Hair follicular keratinocyte (primary cell): ENCODE measurements at places on chromosomes 11 and 22. TPM values are rescaled to one million over a fixed set of nuclear protein-coding genes. Genes with fewer than 3 reads are reported as not detected.

Gene SNX32
- 0.23 TPM in 1 of 2 replicates, not detected in the other for total RNA-seq

Gene GAS2
- total RNA-seq, result 2.2 and 4.8 TPM in 2 replicates

Gene APOBEC3G
- 8.4 and 20.9 TPM in 2 replicates for total RNA-seq

Gene AIFM3
- 3.3 and 4.0 TPM in 2 replicates for total RNA-seq

Gene PDGFD
- total RNA-seq, result 0.15 TPM in 1 of 2 replicates, not detected in the other

Gene FAT3
- under 0.01 TPM in 1 of 2 replicates, not detected in the other for total RNA-seq

Gene ARHGAP20
- not detected in 2 replicates for total RNA-seq

Gene BTBD10
- 49.7 and 52.0 TPM in 2 replicates for total RNA-seq

Gene INS
- total RNA-seq, result not detected in 2 replicates

Gene DYNC2H1
- 13.9 and 21.9 TPM in 2 replicates for total RNA-seq

Gene RIMBP3C
- total RNA-seq, result not detected in 2 replicates

Gene OR51E2
- total RNA-seq, result not detected in 2 replicates

Gene NAALADL1
- total RNA-seq, result 13.0 and 32.8 TPM in 2 replicates

Gene TRIM22
- 18.9 and 41.5 TPM in 2 replicates for total RNA-seq

Gene ALKBH8
- 4.0 and 6.6 TPM in 2 replicates for total RNA-seq

Gene DDTL
- 1.5 and 2.9 TPM in 2 replicates for total RNA-seq

Gene CD3G
- not detected in 2 replicates for total RNA-seq

Gene MMP13
- total RNA-seq, result 0.16 TPM in 1 of 2 replicates, not detected in the other

Gene KDM4D
- total RNA-seq, result 1.2 and 2.1 TPM in 2 replicates

Gene OR6M1
- total RNA-seq, result not detected in 2 replicates

Gene CARNS1
- 0.30 TPM in 1 of 2 replicates, not detected in the other for total RNA-seq

Gene SPON1
- total RNA-seq, result 0.04 TPM in 1 of 2 replicates, not detected in the other

Gene EXPH5
- 5.4 TPM in 2 replicates for total RNA-seq

Gene TSPAN32
- total RNA-seq, result not detected in 2 replicates

Gene TMPRSS5
- total RNA-seq, result not detected in 2 replicates

Gene KRTAP5-11
- total RNA-seq, result not detected in 2 replicates

Gene TMPRSS6
- not detected in 2 replicates for total RNA-seq

Gene YPEL1
- 0.08 TPM in 1 of 2 replicates, not detected in the other for total RNA-seq

Gene CCDC116
- total RNA-seq, result not detected in 2 replicates

Gene PDE2A
- 1.5 and 3.9 TPM in 2 replicates for total RNA-seq

Gene FZD4
- 0.76 and 0.78 TPM in 2 replicates for total RNA-seq

Gene SLC43A3
- total RNA-seq, result 16.5 and 93.8 TPM in 2 replicates

Gene RFPL3
- total RNA-seq, result not detected in 2 replicates

Gene SCGB1A1
- total RNA-seq, result not detected in 2 replicates

Gene LRRC74B
- total RNA-seq, result not detected in 2 replicates

Gene OR52B4
- total RNA-seq, result not detected in 2 replicates

Gene MS4A15
- not detected in 2 replicates for total RNA-seq

Gene OR4D5
- total RNA-seq, result not detected in 2 replicates

Gene AQP11
- 0.11 TPM in 1 of 2 replicates, not detected in the other for total RNA-seq

Gene MMP8
- total RNA-seq, result 0.11 TPM in 1 of 2 replicates, not detected in the other

Gene ZP1
- not detected in 2 replicates for total RNA-seq

Gene CD6
- 0.86 TPM in 1 of 2 replicates, not detected in the other for total RNA-seq

Gene NDUFS8
- total RNA-seq, result 235 and 242 TPM in 2 replicates

Gene SPDYC
- not detected in 2 replicates for total RNA-seq

Gene DNAJB7
- not detected in 2 replicates for total RNA-seq

Gene MMP12
- total RNA-seq, result not detected in 2 replicates

Gene PIM3
- 30.4 and 31.6 TPM in 2 replicates for total RNA-seq

Gene BIK
- total RNA-seq, result 9.4 and 9.9 TPM in 2 replicates

Gene KRTAP5-1
- not detected in 2 replicates for total RNA-seq

Gene CASP5
- not detected in 2 replicates for total RNA-seq

Gene ZDHHC13
- 18.6 and 19.7 TPM in 2 replicates for total RNA-seq

Gene CSNK2A3
- 0.47 and 0.49 TPM in 2 replicates for total RNA-seq

Gene TBC1D10A
- 20.2 and 25.8 TPM in 2 replicates for total RNA-seq

Gene DTX4
- total RNA-seq, result 5.9 TPM in 2 replicates

Gene DBX1
- total RNA-seq, result not detected in 2 replicates

Gene UFD1
- 39.7 and 65.1 TPM in 2 replicates for total RNA-seq

Gene SAA2
- total RNA-seq, result 7.4 and 19.6 TPM in 2 replicates

Gene DEPDC7
- 7.3 and 18.9 TPM in 2 replicates for total RNA-seq

Gene SLC17A6
- total RNA-seq, result not detected in 2 replicates
